ENCODE measurements at places on chromosomes 12 and 14.

- DNase-seq, result no peak
Measured at GRCh38 chr14:54593860-54594259, 26.9 kb downstream of the SAMD4A start.

GRCh38 chr12:168763-169525 lies 45.0 kb downstream of the SLC6A12 start:
- DNase-seq, result no peak

DNA sequence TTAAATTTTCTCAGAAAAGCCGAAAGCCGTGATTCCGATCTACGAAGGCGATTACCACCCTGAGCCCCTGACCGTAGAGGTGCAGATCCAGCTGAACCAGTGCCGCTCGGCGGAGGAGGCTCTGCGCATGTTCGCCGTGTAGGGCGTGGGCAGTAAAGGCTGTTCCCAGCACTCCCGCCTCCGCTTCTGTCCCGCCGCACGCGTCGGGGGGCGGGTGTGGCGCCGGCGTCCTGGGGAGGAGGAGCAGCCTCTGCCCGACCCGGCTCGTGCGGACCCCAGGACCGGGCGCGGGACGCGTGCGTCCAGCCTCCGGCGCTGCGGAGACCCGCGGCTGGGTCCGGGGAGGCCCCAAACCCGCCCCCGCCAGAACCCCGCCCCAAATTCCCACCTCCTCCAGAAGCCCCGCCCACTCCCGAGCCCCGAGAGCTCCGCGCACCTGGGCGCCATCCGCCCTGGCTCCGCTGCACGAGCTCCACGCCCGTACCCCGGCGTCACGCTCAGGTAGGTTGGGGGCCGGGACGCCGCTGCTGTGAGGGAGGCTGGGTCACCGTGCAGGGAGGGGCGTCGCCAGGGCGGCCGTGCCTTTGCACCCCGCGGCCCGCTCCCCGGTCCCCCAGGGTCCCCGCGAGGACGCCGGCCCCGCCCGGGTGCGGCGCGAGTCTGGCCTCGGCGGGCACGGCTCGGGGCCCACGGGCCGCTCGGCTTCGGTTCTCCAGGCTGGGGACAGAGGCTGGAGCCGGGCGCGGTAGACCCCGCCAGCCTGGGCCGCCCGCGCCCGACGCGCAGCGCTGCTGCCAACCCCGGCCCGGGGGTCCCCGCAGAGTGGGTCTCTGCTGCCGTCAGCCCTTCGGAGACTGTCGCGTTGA lies at the start of gene B3GNT4:
B3GNT4 (plus strand) TSS at position 409 of the 866 bp plus-strand sequence. CDS start 910 bp downstream, outside the sequence.
- peak; percentile 37 for DNase-seq

- no peak for DNase-seq
Measured at GRCh38 chr14:25041898-25042297, 8.0 kb downstream of the STXBP6 start.

DNA sequence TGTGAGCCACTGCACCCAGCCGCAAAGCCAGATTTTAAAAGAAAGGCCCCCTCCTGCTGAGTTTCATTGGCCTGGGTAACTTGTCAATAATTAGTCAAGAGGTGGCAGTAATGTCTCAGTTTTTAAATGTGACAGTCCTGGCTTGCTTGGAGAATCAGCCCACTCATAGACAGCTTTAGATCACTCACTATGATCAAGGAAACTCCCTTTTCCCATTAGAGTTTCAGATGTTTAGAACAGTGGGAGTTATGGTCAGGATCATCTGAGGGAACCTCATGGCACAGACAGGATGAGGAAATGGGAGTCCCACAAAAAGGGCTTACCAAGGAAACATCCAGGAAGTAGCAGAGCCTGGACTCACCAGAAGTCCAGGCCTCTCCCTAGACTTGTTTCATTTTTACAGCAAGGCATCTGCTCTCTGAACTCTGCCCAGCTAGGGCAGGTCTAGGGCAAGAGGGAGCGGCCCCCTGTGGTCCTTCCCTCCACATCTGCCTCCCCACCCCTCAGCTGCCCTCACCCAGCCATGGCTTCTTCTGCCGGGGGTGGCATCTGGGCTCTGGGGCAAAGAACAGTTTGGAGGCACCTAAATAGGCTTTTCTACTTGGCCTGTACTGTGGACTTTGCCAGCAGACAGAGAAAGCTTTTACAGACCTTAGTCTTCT lies 11.2 kb downstream of the BCL2L14 start:
- peak; percentile 14 for DNase-seq

DNA sequence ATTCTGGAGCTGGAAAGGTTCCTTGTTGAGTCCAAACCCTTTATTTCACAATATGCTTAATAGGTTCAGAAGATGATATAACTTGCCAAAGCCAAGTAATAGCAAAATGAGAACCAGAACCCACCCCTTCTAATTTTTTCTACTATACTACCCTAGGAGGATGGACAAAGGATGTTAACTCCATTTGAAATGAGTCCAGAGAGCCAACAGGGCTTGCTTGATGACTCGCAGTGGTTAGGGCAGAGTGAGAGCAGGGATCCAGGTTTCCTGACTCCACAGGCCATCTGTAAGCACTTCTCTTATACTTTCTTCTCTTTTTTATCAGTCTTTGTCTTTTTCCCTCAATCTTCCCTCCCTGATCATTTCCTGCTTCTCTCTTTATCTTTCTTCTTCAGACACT lies 668.1 kb downstream of the MED13L start:
- DNase-seq, result no peak

GRCh38 chr12:2083561-2083960 lies 30.8 kb downstream of the CACNA1C start:
- DNase-seq, result no peak

GRCh38 chr12:49346659-49347310 lies at the start of gene DNAJC22:
Gene DNAJC22 (plus strand): TSS chr12:49346888. CDS start chr12:49348873, 1,985 bp downstream.
- no peak for DNase-seq

GRCh38 chr12:98635657-98636323 lies 8.8 kb downstream of the IKBIP start:
- DNase-seq, result no peak

DNA sequence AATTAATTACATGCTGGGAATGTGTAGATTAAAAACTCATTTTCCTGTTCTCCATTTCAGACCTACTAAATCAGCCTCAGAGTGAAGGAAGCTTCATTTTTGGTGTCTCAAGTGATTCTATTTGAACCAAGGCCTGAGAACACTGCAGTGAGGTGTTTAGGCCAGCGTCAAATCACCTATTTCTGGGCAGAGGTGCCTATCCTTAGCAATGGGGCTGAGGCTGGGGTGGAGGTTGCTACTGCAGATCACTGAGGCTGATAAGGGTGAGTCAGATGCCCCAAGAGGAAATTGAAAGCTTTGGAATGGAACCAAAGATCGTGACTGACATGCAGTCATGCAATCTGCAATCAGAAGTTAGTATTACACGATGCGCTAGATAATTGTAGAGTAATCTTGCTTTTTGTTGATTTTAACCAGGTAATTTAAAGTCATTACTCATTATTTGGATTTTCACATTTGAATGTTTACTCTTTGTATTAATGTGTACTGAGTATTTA lies 4.4 kb downstream of the TXNRD1 start:
- DNase-seq, result no peak

- DNase-seq, result peak; percentile 88
Measured at GRCh38 chr12:124369055-124369826, 74.3 kb downstream of the RFLNA start.

DNA sequence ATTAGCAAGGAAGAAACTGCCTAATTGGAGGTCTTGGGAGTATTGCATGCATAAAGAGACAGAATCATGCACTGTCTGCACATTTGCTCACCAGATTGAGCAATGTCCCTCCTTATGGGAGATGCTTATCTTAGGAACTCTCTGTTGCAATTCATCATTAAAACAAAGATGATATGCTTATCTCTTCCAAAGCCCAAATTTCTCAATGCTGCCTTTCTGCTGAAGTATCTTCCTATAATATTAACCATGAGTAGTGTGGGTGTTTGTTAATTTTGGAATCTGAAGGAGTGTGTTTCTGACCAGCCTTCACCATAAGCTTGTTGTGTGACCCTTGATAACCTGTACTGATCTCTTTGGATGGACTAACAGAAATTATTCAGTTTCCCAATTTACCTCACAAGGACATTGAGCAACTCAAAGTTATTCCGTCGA lies 1257.6 kb upstream of the FLRT2 start:
- DNase-seq, result no peak

DNA sequence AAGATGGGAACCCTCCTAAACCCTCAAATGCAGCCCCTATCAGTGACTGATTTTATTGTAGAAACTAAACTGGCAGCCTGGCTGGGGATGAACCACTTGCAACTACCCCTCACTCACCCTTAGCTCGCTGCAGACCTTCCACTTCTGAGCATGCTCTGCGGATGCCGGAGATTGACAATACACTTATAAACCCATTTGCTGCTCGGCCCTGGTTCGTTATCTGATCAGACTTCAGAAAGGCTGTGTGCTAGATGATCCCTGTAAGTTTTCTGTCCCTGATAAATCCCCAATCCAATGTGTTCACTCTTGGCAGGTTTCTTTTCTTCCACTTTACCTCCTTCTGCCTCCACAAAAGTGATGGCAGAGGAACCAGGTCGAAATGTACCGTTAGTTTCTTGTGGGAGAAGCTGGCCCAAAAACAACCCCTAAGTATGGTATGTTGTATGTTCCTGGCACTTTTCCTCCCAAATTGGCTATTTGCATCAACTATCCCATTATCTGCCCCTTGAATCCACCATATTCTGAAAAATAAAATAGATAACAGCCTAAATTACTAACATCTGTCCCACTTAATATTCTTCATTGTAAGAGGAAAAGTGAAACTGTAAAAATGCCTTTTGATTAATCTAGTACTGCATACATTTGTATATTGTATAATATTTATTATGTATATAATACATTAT lies 18.8 kb downstream of the RPH3A start:
- DNase-seq, result no peak

DNA sequence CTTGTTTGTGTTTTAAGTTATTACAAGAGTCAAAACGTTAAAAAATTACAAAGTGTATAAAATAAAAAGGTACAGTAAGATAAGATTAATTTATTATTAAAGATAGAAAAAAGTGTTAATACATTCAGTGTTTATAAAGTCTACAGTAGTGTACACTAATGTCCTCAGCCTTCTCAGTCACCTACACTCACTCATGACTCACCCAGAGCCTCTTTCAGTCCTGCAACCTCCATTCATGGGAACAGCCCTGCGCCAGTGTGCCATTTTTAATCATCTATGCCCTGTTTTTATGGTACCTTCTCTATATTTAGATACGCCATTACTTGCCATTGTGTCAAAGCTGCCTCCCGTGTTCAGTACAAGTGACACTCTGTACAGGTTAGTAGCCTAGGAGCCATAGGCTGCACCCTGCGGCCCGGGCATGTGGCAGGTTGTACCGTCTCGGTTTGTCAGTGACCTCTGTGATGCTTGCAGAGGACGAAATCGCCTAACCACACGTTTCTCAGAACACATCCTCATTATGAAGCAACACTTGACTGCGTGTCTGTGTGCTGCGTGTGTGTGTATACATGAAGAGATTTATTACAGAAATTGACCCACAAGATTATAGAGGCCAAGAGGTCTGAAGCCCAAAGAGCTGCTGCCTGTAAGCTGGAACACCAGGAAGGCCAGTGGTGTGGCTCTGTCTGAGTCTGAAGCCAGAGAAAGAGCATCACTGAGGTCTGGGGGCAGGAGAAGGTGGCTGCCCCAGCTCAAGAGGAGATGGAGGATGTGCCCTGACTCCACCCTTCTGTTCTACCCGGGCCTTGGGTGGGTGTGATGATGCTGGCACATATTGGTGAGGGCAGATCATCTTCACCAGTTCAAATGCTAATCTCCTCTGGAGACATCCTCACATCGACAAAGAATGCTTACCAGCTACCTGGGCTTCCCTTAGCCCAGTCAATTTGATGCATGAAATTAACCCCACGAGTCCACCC lies 116.6 kb upstream of the C14orf180 start:
- no peak for DNase-seq

- no peak for DNase-seq
Measured at GRCh38 chr12:124422142-124422569, 127.3 kb downstream of the RFLNA start.

- no peak for DNase-seq
Measured at GRCh38 chr12:117069101-117069797, 30.0 kb downstream of the TESC start.

DNA sequence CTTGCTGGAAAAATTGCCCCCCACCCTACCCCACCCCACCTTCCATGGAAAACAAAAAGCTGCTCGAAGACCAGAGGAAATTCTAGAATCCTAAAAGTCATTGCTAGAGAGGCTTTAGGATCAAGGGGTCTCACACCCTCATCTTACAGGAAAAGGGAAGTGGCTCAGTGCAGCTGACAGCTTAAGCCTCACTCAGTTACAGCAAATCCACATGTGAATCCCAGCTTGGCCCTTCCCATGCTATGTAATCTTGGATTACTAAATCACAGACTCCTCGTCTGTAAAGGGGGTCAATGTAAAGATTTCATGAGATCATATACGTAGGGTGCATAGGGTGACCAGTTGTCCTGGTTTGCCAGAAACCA lies 25.9 kb downstream of the CMKLR1 start:
- no peak for DNase-seq

DNA sequence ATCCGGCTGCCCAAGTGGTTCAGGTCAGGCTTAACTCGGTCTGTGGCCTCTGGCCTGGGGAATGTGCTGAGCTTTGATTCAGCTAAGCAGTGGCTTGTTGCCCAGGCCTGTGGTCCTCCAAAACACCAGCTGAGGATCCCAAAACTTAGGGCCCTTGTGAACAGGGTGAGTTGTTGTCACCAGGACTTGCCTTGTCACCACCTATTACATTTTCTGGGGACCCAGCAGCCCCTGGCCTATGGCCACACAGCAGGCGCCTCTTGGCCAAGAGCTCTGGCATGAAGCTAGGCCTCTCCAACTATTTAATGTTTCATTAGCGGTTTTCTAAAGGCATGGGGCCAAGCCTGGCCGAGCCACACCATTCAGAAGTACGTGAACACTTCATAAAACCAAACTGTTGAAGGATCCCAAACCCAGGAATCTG lies 343.7 kb downstream of the CACNA1C start:
- no peak for DNase-seq

- DNase-seq, result no peak
Measured at GRCh38 chr14:38930022-38930421, 173.0 kb downstream of the SEC23A start.

- DNase-seq, result no peak
Measured at GRCh38 chr14:22803687-22803974, 11.6 kb downstream of the SLC7A7 start.

DNA sequence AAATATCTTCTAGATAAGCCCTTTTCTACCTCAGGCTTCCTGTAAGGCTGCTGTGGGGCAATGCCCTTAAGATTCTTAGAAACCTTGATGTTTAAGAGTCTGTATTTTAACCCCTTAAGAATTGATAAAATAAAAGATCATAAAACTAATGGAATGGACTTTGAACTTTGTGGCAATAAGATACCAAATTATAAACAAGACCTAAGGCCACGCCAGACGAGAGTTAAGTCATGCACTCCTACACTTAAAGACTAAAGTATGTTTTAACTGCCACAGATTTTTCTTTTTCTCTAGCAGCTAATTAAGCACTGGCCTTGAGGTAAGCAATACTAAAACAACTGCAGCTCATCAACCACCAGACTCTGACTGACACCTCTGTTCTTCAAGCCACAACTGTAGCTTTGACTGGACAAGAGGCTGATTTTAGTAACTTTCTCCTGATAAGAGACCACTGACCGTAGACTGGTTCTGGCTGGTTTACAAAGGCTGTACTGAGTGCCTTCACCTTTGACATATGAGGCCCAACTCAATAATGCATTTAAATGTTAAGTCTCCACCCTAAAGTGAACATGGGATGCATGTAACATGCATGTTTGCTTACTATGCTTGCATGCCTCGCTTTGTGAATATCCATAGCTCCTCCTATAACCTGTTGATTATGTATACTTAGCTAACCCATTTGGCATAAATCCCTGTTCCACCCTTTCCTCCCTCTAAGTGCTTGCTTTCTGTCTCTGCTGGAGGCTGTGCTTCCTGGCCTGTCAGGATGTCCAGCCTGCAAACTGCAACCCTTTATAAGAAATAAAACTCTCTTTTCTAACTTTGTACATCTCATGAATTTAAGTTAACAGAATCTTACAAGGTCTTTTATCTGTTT lies 71.9 kb downstream of the KLHL28 start:
- no peak for DNase-seq

- DNase-seq, result no peak
Measured at GRCh38 chr14:99267837-99268781, 3.9 kb downstream of the BCL11B start.
